ENCODE measurements at places on chromosomes 13 and 19.

DNA sequence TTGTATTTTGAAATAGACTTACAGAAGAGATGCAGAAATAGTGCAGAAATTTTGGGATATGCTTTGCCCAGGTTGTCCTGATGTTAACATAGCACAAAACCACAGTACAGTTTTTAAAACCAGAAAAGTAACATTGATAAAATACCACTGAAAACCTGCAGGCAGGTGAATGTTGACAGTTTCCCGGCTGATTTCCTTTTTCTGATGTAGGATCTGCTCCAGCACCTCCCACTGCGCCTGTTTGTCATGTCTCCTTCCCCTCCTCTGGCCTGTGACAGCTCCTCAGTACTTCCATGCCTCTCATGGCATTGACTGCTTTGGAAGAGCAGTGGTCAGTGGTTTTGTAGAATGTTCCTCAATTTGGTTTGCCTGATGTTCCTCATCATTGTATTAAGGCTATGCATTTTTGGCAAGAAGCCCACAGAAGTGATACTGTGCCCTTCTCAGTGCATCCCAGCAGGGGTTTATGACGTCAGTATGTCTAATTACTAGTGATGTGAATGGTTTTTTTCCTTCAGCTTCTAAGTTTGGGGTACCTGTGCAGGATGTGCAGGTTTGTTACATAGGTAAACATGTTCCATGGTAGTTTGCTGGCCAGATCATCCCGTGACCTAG is 31.0 kb downstream of the TDRD12 start:
- no peak for DNase-seq

GRCh38 chr13:90032313-90032712 is 1315.2 kb upstream of the MIR17HG start:
- DNase-seq, result no peak

GRCh38 chr19:17075864-17076542 is 426 bp downstream of the MYO9B start:
- no peak for DNase-seq

DNA sequence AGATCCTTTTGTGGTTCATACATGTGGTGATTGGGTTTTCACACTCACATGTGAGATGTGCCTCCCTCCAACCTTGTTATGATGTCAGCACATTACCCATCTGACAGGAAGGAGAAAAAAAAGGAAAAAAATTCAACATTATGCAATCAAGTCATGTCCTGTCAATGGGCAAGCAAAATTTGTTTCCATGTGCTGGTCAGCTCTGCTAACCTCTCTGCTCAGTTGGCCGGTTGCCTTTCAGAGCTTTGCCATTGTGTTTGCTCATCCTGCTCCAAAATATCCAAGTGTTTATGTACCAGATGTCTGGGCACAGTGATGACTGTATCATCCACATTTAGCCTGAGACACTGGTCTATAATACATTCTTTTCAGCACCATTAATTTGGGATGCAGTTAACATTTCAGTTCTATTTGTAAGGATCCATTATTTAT is 27.0 kb upstream of the METTL21C start:
- no peak for DNase-seq

DNA sequence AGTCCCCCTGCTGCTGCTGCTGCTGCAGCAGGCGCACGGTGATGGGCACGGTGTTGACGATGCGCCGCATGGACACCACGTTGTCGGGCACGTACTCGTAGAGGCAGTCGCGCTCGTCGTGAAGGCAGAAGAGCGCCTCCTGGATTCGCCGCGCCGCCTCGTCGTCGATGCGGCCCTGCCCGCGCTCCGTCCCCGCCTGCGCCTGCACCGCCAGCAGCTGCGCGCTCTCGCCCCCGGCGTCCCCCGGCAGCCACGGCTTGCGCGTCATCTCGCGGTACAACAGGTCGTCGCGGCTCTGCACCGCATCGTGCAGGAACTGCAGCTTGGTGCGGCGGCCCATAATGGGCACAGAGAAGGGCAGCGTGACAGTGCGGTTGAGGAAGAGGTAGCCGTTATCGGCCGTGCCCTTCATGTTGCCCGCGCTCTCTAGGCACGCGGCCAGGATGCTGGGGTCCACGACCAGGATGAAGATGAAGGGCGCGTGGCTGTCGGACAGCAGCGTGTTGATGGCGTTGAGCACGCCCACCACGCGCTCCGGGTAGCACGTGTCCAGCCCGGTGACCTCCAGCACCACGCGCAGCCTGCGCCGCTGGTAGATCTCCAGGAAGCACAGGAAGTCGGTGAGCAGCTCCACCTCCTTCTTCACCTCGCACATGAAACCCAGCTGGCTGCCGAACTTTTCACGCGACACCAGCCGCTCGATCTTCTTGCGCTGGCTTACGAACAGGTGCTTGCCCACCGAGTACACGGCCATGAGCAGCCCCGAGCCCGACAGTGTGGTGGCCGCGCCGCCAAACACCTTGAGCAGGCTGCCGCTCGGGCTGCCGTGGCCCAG is 8.1 kb downstream of the NKPD1 start:
- DNase-seq, result no peak

DNA sequence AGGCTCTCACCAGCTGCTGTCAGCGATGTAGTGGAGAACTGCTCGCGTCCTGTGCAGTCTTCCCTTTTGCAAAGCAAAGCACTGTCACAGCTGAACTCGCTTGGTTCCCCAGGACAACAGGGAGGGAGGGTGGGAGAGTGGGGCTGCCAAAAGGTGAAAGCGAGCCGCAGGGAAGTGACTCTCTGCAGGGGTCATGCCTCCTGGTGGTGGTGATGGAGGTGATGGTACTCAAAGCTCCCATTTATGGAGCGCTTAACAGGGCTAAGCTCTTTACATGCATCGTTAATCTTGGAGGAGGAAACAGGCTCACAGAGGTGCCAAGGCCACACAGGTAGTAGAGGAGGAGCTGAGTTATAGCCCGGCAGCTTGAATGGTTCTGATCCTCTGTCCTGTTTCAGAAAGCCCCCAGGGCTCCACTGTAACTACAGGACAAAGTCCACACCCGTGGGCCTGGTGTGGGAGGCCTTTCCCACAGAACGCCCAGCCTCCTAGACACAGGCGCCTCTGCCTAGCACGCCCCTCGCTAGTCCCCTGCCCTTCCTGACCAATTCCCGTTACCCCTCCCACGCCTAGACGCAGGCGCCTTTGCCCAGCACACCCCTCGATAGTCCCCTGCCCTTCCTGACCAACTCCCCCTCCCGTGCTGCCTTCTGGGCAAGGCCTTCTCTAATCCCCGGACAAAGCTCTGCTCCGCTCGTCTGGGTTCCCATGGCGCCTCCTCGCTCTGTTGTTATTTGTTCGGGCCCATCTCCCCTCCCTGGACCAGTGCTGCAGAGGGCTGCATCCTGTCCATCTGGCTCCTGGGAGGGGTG is 10.7 kb downstream of the PPP1R37 start:
- no peak for DNase-seq

DNA sequence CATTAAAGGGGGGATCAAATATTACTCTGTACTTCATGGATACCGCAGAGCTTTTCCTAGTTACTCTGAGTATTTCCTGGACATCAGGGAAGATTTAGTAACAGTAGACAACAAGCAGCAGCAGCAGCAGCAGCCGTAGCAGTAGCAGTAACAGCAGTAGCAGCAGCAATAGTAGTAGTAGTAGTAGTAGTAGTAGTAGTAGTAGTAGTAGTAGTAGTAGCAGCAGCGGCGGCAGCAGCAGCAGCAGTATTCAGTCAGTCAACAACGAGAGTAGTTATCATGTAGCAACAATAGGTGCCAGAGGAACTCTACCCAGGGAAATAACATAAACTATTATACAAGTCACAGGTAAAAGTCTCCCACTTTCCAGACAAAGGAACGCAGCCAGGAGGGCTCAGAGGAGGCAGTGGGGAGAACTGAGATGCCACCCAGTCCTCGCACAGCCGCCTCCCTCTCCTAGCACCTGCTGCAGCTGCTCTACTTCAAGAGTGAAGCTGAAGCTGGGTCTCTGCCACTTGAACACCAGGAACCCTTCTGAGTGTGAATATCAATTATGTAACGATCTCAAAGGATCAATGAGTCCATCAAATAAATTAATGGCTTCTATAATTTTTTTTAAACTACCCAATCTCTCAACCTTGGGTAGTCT is 1.3 kb upstream of the DOCK9 start:
- DNase-seq, result no peak

DNA sequence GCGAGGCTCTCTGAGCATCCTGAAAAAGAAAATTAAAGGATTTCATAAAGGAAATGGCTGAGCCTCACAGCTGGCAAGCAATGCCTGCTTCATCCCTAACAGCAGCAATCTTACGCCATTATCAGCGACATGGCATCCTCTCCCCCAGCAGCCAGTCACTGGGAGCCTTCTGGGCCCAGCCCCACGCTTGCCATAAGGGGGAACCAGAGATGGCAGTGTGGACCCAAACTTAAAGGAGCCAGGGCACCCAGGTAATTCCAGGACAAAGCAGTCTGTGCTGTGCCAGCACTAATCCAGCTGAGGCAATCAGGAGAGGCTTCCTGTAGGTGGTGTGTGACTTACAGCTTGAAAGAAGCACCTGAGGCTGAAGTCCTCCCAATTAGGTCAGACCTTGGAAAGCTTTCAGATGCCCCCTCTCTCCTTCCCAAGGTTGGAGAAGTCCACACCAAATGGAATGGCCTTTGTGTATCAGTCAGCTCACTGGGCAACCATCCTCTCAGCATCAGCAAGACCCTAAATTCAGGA is 10.3 kb downstream of the VSTM2B start:
- DNase-seq, result no peak

GRCh38 chr13:44165889-44166496 is 207.6 kb upstream of the SERP2 start:
- DNase-seq, result no peak

GRCh38 chr13:59660582-59660981 is 503.1 kb downstream of the DIAPH3 start:
- no peak for DNase-seq

- DNase-seq, result no peak
Measured at GRCh38 chr13:44271031-44271455, 102.6 kb upstream of the SERP2 start.

- DNase-seq, result no peak
Measured at GRCh38 chr13:33263976-33264619, 21.5 kb downstream of the STARD13 start.

DNA sequence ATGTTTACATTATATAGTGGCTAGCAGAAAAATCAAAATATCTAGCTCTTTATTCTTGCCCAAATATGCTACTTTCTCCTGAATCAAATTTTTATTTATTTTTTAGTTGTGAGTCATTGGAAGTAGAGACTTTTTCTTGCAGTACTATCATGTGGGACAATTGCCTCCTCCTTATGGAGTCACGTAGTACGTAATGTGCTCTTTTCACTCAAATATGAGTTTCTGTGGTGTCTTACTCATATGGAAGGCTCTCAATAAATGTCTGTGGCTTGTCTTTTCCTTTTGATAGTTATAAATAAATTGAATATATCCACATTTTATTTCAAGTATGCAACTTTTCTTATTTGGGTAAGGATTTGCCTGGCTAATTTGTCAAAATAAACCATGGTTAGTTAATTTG is 1411.0 kb upstream of the SLC10A2 start:
- DNase-seq, result no peak

DNA sequence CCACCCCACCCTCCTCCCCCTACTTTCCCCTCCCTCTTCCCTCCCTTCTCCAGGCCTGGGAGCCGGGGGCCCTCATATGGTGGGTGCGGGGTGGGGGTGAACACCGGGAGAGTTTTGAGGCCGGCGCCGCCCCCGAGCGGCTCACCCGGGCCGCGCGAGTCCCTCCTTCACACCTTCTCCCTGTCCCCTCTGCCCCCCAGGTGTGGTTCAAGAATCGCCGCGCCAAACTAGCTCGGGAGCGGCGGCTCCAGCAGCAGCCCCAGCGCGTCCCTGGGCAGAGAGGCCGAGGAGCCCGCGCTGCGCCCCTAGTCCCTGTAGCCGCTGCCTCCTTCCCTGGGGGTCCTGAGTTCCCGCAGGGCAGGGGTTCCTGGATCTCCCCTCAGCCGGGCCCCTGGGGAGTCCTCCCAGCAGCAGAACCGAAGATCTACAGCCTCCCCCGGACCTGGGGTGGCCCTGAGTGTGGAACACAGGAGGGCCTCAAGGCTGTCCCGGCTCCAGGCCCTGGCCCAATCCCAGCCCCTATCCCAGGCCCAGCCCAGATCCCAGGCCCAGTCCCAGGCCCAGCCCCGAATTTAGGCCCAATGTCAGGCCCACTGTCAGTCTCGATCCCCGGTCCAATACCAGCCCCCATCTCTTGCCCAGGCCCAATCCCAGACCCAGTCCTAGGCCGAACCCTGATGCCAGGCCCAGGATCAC is 1.7 kb downstream of the TPRX2 start:
- DNase-seq, result no peak

DNA sequence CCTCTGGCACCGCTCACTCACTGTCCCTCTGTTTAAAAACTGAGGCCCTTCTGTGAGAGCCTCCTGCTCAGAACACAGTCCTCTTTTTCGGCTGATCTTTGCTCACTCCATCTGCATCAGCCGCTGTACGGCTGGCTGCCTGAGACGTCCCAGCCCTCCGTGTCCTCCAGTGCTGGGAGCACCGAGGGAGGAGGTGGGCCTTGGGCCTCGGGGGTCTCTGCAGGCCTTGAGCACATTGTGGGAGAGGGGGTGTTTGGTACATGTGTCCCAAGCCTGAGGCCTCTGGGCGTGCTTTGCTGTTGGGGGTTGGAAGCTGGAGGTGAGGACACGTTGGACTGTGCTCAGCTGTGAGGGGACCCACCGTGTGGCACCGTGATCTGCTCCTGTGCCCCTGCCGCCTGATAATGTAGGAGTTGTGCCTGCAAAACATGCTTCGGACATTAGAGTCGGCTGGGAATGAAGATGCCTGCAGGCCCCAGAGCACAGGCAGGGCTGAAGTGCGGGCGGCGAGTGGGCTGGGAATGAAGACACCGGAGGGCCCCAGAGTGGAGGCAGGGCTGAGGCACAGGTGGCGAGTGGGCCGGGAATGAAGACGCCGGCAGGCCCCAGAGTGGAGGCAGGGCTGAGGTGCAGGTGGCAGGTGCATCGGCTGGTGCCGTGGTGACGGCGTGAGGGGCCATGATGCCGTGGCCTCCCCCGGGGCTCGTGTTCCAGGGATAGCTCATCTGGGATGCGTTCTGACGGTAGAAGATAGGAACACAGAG is 30.6 kb downstream of the MCF2L start:
- DNase-seq, result no peak

DNA sequence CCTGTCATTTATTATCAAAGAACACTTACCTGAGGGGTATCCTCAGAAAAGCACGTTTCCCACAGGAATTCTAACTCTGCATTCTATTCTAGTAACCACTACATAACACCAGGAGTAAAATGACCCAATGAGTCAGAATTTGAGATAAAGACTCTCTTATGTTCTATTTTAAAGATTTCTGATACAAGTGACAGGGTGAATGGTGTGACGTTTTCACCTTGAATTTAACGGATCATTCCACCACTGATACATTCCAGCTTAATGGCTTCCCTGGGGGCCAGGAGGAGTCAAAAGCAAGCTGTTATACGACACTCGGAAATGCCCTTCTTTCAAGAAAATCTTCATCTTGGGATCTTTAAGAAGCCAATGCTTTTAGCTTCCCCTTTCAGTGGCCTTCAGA is 55.2 kb downstream of the SLC7A1 start:
- no peak for DNase-seq

DNA sequence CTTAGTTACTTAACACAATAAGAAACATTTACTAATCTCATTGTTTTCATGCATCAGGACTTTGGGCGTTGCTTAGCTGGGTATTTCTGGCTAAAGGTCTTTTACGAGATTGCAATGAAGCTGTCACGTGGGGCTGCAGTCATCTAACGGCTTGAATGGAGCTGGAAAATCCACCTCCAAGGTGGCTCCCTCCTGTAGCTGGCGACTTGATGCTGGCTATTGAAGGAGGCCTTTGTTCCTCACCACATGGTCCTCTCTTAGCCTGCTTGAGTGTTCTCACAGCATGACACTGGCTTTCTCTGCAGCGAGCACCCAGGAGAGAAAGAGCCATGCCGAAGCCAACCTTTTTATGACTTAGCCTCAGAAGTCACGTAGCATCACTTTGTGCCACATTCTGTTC is 92.0 kb downstream of the NHLRC3 start:
- DNase-seq, result no peak

- no peak for DNase-seq
Measured at GRCh38 chr19:46571495-46571894, 29.6 kb upstream of the CALM3 start.

Data from NCI-H774 (cell line).